Upper lobe of left lung (tissue), 6 donors: ENCODE measurements at places on chromosomes 1 and 21. TPM values are rescaled to one million over a fixed set of nuclear protein-coding genes. Genes with fewer than 3 reads are reported as not detected.

The CHODL gene
- not detected for total RNA-seq

The PIGR gene
- total RNA-seq = 641 TPM

DNA sequence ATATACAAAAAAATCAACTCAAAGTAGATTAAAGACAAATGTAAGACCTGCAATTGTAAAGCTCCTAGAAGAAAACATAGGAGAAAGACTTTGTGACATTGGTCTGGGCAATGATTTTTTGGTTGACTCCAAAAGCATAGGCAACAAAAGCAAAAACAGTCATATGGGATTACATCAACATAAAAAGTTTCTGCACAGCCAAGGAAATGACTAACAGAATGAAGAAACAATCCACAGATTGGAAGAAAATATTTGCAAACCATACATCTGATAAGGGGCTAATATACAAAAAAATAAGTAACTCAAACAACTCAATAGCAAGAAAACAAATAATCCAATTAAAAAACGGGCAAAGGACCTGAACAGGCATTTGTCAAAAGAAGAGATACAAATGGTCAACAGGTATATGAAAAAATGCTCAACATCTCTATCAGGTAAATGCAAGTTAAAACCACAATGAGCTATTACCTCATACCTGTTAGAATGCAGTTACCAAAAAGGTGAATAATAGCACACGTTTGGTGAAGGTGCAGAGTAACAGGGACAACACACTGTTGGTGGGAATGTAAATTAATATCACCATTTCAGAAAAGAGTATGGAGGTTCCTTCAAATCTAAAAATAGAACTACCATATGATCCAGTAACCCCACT is 173.7 kb upstream of the COA6 start:
- DNase-seq = no peak

DNA sequence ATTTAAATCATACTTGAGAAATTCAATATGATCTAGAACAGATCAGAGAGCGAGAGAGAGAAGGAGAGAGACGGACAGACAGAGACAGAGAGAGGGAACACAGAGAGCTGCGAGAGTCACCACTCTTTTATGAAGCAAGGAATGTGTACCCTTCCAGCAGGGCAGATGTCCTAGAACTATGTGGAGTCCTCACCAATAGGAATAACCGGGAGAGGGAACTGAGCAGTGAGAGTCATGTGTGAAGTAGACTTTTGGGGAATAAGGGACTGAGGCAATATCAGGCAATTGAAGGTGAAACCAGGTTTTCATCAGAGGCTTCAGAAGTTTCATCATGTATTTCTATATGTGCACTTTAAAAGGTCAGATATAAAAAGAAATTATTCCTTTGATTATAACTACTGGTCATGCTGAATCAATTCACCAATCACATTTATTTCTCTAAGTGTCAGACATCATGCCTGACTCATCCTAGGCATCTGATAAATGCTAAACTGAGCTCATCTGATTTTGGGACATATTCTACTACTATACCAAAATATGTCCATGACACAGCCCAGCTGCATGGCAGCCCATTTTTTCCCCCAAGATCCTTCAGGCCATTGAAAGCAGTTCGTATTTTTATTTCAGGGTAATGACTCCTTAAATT is 22.4 kb downstream of the VTCN1 start:
- DNase-seq = no peak

DNA sequence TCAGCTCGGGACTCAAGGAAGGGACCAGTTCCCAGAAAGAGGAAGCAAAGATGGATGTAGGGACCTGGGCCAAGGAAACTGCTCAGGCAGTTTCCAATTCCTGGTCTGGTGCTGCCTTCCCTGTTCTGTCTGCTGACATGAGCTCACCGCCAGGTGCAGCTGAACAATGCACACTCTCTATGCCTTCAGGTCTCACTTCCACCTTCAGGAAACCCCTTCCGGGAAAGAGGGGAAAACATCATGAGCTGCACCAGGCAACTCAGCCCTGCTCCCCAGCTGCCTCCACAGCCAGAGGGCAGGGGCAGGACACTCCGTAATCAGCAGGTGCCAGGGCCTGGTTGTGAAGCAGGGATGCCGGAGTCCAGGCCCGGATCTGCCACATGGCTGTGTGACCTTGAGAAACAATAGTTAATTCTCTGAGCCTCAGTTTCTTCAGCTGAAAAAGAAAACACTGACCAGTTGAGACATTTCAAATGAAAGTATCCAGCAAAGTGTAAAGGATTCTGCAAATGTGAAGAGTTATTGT is 27.8 kb downstream of the SMIM12 start:
- no peak for DNase-seq
